ACHN (cell line): ENCODE measurements at places on chromosomes 13 and 19.

DNA sequence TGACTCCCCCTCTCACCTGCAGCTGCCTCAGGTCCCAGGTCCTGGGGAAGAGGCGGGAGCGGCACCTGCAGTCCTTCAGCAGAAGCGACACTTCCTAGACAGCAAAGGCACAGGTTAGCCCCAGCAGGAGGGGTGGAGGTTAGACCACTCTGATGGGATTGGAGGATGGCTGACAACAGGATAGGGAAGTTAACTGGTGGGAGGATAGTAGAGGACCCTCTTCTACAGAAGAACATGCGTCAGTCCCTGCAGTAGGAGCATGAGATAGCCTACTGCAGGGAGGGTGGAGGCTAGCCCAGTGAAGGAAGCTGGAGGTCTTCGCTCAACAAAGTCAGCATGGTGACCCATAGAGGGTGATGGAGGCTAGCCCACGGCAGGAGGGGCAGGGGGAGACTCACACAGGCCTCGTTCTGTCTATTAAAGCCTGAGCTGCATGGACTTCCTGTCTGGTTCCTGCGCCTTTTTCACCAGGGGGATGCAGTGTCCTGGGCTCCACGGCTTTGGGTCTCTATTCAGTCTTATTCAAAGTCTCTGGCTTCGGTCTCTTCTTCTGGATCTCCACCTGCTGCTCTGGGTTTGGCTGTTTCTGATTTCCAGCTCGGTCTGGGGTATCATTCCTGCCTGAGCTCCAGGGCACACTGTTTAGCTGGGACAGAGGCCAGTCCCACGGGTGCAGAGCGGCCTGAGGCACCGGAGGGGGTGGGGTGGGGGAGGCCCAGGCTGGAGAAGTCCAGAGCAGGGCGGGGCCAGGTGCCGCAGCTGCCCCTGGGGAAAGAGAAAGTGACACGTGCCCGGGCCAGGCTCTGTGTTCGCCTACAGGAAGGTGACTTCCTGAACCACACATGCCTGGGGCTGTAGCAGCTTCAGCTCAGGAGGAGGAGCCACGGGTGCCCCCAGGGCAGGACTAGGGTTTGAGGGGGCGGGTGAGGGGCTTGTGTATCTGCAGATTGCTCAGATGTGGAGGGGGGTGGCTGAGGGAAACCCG is 7.3 kb downstream of the IFNL3 start:
- no peak for DNase-seq

GRCh38 chr13:86399572-86399971 is 600.4 kb upstream of the SLITRK6 start:
- no peak for DNase-seq

DNA sequence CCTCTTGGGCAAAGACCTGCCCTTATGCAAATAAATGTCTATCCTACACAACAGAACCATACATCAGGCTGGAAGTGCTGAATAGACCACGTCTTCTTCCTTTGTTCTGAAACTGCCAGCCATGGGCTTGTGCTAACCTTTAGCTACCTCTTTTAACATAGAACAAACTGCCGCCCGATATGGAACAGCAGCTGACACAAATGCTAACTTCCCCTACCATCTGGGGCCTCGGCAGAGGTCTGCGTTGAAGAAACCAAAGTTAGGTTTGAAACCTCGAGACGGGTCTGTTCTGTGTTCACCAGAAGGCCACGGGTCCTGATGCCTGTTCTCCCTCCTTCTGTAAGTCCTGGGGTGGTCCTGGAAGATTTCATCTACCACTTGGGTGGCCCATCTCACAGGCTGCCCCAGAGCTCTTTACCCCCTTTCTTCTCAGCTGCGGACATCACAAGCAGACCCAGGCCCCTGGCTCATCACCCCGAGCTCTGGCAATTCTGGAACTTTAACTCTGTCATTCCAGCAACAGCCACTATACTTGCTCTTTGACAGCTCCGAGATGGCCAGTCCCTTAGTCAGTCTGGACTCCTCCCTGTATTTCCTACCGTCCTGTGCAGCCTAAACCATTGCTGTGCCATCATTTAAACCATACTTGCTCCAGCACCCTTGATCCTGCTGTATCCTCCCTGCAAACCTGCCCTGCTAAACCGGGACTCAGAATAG is 146.7 kb downstream of the USP12 start:
- DNase-seq, result no peak

DNA sequence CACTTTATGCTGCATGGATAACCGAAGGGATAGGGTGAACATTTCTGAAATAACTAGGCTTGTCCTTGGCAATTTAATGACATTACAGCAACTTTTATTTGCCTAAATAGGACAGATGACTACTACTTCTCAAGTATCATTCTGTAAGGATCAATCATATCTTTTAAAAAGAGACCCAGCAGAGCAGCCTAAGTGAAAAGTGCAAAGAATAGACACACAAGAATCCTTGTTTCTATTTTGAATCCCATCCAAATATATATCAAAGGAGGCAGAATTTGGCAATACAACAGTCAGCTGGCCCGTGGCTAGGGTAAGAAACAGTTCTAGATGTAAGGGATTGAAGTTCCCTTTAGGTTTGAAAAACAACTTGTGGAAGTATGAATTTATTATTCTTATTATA is 6.9 kb downstream of the THSD1 start:
- no peak for DNase-seq

DNA sequence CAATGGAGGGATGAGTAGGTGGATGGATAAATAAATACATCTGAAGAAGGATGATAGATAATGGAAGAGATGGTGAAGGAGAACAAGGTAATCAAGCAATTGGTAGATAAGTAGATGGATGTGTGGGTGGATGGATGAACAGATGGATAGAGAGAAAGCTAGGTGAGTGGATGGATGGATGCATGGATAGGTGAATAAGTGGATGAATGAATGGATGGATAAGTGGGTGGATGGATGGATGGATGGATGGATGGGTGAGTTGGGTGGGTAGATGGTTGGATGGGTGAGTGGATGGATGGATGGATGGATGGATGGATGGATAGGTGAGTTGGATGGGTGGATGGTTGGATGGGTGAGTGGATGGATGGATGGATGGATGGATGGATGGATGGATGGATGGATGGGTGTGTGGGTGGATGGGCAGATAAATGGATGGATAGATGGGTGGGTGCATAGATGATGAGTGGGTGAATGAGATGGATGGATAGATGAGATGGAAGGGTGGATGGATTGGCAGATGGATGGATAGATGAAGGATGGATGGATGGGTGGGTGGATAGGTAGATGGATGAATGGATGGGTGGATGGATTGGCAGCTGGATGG is 6.3 kb downstream of the SEMA6B start:
- no peak for DNase-seq

- no peak for DNase-seq
Measured at GRCh38 chr13:63107179-63107943, 1691.7 kb upstream of the PCDH20 start.

DNA sequence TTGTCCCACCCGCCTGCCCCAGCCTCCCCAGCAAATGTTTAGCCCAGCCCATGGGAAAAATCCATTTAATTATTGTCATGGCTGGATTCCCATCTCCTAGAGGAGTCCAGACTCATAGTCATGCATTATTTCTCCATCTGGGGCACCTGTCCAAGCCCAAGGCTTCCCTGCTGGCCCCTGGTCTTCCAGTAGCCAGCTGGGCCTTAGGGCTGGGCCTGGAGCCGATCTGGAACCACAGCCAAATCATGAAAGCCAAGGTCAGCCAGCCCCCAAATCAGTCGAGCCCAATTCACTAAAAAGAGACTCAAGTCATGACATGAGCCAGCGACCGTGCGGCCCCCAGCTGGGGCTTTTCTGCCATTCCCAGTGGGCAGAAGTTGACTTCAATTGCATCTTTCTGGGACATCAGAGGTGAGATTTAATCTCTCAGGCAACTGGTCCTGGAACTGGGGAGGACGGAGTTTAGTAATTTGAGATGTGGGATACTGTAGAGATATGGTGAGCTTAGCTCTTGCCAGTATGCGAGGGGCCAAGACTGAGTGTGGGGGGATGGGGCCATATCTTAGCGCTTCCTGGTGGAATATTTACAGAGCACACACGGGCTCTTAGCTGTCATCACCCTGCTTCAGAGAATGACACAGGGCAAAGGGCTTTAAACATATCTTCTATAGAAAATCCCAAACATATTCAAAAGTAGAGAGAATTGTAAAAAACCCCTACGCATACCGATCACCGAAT is 9.4 kb upstream of the PGLYRP2 start:
- no peak for DNase-seq

- DNase-seq, result no peak
Measured at GRCh38 chr13:98406427-98406826, 170.5 kb downstream of the STK24 start.

DNA sequence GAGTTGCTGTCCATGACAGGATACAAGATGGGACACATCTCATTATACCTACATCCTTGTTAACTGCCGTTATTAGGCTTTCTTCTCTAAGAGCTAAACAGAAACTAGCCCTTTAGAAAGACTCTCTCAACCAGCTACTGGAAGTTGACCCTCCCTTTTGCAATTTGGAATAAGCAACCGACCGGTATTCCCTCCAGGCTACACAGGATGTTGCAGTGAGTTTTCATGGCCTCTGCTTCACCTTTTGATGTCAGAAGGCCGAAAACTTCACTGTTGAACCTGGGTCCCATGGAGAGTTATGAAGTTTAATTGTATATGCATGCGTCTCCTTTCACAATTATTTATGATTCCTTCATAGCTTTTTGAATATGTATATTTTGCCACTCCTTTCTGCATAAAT is 1042.5 kb upstream of the SPRY2 start:
- no peak for DNase-seq

- no peak for DNase-seq
Measured at GRCh38 chr19:41398598-41398997, 980 bp downstream of the BCKDHA start.

GRCh38 chr19:18098891-18099622 is 1.5 kb downstream of the MAST3 start:
- peak; percentile 25 for DNase-seq

DNA sequence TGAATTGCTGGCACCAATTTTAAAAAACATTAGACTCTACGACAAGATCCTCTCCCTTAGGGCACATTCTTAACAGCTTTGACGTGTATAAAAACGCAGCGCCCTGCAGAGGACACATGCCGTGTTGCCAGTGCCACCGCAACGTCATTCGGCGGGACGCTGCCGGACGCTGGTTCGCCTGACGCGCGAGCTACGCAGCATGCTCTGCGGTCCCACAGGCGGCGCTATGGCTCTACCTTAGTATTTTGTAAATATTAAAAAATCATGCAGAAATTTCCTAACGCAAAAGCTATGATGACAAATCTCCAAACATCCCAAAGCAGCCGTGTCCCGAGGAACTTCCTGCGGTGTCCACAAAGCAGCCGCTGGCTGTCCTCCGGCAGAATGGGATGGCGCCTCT is 4.2 kb upstream of the ADPRHL1 start:
- DNase-seq, result no peak

DNA sequence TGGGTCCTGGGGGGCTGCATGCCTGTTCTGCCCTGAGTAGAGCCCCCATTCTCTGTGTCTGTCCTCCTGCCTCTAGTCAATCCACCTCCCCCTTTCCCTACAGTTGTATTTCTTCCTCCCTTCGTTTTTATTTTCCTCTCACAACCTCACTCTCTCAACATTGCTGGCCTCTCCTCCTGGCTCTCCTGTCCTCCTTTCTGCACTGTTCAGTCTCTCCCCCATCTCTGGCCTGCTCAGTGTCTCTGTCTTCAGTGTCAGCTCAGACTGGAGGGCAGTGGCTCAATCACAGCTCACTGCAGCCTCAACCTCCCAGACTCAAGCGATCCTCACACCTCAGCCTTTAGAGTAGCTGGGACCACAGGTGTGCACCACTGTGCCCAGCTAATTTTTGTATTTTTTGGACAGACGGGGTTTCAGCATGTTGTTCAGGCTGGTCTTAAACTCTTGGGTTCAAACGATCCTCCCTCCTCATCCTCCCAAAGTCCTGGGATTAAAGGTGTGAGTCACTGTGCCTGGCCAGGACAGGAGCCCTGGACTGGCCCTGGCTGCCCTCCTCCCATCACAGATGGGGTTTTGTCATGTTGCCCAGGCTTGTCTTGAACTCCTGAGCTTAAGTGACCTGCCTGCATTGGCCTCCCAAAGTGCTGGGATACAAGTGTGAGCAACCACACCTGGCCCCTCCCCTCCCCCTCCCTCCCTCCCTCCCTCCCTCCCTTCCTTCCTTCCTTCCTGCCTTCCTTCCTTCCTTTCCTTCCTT is 32.0 kb upstream of the IGFL1 start:
- no peak for DNase-seq

DNA sequence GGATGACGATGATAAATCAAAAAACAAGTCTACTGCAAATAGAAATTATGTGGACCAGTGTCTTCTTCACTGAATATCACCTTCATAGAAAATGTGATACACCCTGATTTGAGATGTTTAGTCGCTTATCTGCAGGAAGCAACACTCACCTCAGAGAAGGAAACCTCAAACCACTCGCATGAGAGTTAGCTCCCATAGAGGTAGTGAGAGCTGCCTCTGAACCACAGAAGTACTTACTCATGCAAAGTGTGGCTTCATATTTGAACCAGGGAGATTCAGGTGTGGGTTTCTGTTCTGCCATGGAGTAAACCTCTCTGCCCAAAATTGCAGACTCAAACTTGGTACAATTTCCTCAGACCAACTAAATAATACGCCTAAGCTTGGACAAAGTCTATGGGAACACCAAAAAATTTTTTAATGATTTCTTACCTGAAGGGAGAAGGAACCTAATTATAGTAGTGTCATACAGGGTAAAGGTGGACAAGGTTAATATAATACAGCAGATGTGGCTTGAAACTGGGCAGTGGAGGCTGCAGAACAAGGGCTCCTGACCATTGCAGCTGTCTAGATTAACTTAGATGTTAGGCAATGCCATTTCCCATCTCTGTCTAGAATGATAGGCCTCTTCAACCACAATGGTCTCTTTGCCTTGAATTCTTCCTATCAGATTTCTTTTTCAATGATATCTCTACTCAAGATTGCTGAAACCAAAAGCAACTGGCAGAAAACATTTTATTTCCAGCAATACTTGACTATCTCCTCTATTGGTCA is 29.6 kb upstream of the RCBTB2 start:
- DNase-seq, result no peak

DNA sequence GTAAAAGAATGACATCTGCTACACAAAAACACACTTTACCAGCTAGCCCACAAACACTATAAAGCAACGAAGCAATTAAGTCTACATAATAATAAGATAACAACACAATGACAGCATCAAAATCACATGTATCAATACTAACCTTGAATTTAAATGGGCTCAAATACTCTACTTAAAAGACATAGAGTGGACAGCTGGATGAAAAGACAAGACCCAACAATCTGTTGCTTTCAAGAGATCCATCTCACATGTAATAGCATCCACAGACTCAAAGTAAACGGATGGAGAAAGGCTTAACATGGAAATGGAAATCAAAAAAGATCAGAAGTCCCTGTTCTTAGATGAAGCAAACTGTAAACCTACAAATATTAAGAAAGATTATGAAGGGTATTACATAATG is 2175.9 kb downstream of the PCDH9 start:
- no peak for DNase-seq

DNA sequence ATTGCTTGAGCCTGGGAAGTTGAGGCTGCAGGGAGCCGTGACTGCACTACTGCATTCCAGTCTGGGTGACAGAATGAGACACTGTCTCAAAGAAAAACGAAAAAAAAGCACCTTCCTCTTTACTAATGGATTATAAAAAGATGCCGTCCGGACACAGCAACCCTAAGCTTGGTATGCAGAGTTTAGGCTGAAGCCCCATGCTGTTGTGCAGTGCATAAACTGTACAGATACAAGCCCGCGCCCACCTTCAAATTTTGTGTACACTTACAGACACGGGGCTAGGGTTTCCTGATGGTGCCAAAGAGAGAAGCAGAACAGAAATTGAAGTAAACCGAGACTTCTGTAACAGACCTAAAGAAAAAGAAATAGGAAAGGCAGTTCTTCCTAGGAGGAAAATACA is 9.0 kb downstream of the LPAR6 start:
- DNase-seq, result no peak
